ENCODE measurements at places on chromosomes 16 and 17.

DNA sequence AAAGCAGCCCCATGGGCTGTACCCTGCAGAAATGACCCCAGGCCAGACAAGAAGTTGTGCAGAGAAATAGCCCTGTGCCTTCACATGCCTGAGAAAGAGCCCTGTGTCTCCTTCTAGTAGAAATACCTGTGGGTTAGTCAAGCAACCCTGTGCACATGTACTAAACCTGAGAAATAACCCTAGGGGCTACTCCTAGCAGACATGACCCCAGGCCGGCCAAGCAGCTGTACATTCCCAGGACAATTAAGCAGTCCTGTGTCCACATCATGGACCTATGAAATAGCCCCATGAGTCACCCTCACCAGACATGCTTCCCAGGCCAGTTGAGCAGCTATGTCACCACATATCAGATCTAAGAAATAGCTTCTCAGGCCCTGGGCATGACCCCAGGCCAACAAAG, 519.7 kb upstream of the CA10 start:
- DNase-seq, result no peak

DNA sequence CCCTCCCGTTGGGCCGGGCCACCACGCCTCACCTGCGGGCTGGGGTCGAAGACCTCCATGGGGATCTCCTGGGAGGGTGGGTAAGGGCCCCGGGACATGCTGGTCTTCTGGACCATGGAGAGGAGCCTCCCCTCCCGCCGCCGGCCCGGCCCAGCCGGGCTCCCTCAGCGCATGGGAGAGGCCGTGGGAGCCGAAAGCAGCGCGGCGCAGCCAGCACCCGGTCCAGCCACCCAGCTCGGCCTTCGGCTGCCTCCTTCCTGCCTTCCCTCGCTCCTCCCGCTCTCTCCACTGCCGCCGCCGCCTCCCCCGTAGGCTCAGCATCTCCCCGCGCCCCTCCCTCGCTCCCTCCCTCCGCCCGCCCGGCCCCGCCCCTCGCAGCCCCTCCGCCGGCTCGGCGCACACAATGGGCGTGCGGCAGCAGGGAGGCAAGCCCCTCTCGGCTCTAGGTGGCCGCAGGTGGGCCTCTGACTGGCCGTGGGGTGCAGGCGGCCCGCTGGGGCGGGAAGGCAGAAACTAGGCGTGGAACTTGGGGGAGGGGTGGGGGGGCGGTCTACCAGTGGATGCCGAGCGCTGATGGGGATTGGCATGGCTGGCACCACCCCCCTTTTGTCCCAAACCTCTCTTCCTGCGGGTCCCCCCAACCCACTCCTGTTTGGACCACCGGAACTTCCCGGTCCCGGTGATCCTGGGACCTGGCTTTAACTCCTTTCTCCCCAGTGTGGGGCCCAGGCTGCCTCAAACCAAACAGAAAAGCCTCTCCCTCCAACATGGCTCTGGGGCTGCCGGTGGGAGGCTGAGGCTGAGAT, at the start of gene CACNB1:
Gene CACNB1 (minus strand): TSS at position 290 of the 806 bp plus-strand sequence. CDS start 174 bp downstream, at position 116.
- DNase-seq, result peak; percentile 85

GRCh38 chr17:988561-988960, 8.4 kb upstream of the TIMM22 start:
- no peak for DNase-seq

- no peak for DNase-seq
Measured at GRCh38 chr16:1917056-1917664, 1.1 kb downstream of the HS3ST6 start.

- no peak for DNase-seq
Measured at GRCh38 chr17:9110501-9110900, 89.2 kb downstream of the NTN1 start.

DNA sequence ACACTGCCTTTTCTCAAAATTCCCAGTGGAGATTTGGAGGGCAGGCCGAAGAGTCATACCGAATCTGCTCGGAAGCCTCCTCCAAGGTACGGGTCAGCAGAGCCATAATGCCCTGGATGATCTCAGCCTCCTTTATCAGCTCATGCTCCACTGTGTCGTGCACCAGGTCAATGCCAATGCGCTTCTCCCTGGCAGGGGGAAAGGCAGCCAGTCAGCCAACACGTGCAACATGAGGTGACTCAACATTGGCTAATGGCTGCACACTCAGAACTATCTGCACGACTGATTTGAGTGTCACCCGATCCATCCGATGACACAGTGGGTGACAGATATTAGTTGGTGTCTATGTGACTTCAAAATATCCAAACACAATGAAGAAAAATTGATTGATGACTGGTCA, 15.8 kb downstream of the TEKT1 start:
- DNase-seq, result peak; percentile 14

DNA sequence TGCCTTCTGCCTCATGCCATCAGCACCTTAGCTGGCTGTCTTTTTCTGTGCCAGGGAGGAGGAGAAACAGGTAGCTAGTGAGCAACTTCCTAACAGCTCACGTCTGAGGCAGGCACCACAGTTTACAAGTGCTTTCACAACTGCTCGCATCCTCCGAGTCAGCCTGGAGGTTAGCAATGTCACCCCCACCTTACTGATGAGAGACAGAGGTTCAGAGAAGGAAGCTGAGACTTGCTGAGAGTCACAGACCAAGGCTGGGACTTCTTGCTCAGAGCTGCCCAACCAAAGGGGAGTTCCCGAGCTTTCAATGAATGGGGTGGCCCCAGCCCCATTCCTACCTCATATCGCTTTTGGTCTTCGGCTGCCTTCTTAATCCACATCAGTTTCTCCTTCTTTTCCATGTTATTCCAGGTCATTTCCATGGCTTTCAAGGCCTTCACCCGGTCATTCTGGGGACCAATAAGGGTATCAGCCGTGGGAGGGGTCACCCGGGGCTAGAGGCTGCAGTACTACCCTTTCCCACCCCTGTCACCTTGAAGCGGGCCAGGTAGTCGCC, 9.6 kb downstream of the UBTF start:
- peak; percentile 28 for DNase-seq

GRCh38 chr17:17675925-17676534, 5.2 kb upstream of the RAI1 start:
- DNase-seq, result peak; percentile 10

DNA sequence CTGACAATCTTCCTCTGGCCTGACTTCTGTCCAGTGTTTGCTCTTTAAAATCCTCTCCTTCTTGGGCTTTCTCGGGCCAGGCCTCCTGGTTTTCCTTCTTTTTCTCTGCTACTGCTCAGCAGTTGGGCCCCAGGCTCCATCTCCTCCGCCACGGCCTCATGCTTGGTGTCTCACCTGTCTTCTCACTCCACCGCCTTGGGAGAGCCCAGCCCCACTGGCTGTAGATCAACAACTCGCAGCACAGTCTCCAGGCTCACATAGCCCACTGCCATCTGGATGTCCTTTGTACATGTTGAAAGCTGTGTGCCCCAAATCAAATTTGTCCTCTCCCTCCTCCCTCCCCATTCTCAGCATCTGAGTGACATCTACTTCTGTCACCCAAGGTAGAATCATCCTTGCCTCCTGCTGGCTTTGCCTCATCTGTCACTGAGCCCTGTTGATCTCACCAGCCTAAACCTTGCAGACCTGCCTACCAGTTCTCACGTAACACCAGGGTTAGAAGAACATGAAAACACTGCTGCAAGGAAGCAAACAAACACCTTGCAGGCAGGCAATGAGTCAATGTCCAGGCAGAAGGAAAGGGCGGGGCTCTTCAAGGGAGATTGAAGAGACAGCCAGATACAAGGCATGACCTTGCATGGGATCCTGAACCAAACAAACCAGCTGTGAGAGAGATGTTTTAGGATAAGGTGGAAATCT, 103.2 kb upstream of the SMURF2 start:
- DNase-seq, result no peak

DNA sequence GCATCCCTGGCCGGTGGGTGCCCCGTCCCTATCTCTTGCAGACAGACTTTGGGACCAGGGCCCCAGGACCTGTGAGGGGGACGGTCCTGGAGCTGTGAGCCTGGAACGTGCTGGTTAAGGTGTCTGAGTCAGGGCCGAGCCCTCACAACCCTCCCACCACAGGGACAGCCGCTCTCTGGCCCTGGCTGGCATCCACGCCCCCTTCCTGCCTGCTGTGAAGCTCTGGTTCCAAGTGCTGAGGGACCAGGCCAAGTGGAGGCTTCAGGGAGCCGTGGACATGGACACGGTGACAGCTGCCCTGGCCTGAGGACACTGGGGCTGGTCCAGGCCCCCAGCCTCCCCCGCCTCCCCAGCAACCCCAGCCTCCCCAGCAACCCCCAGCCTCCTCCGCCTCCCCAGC, 6.6 kb downstream of the TSR3 start:
- DNase-seq, result no peak

GRCh38 chr17:69501591-69502468, 87.3 kb downstream of the MAP2K6 start:
- DNase-seq, result peak; percentile 34

GRCh38 chr17:81870131-81870980, 781 bp downstream of the ARHGDIA start:
- peak; percentile 53 for DNase-seq

GRCh38 chr17:18181358-18181757, 2.3 kb upstream of the ALKBH5 start:
- no peak for DNase-seq

DNA sequence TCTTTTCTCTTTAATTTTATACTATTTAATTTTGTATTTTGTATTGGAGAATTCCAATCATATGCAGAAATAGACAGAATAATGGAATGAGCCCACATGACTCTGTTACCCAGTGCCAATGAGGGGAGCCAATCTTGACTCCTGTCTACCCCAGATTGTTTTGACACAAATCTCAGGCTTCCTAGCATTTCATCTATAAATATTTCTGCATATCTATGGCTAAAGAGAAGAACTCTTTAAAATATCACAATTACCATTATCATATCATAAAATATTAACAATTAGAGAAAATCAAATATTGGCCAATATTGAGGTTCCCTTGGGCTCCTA, 23.7 kb downstream of the ATP2C2 start:
- no peak for DNase-seq

- no peak for DNase-seq
Measured at GRCh38 chr17:50825188-50825587, 10.2 kb upstream of the WFIKKN2 start.

DNA sequence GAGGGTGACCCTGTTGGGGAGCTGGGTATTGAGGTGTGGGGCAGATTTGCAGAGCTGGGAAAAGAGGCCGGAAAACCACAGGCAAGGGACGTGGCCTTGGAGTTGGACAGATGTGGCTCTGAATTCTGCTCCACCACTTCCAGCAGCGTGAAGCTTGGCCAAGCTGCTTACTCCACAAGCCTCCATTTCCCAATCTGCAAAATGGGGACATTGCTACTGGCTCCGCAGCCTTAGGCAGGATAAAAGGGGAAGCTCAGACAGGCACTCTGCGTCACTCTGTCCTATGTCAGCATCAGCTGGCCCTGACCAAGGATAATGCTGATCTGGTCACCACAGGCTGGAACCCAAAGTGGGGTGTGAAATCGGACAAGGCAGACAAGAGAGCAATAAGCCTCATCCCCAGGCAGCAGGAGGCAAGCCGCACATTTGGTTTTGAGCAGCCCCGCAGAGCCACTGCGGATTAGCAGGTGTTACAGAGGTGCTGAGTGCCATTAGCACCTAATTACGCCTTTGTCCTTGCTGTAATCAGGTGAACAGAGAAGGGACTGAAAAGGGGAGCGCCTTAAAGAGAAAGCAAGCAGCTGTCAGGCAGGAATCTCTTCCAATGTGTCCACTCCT, 54.8 kb downstream of the SDK2 start:
- no peak for DNase-seq
